ENCODE measurements at places on chromosomes 6 and 20.

DNA sequence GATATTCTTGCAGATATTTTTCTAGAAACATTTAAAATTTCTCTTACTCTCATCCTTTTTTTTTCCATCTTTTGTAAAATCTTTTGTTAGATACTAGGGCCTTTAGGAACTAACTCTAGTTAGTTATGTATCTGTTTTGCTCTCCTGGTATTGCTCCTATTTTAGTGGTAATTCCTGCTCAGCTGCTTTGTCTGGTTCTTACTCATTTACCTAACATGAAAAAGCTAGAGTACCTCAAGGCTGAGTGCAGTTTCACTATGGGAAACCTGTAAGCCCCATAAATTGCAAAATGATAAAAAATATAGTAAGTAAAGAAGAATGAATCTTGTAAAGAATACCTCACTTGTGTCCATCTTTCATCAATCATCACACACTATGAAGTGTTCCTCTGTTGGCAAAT, 1602.0 kb downstream of the GRIK2 start:
- no peak for DNase-seq

DNA sequence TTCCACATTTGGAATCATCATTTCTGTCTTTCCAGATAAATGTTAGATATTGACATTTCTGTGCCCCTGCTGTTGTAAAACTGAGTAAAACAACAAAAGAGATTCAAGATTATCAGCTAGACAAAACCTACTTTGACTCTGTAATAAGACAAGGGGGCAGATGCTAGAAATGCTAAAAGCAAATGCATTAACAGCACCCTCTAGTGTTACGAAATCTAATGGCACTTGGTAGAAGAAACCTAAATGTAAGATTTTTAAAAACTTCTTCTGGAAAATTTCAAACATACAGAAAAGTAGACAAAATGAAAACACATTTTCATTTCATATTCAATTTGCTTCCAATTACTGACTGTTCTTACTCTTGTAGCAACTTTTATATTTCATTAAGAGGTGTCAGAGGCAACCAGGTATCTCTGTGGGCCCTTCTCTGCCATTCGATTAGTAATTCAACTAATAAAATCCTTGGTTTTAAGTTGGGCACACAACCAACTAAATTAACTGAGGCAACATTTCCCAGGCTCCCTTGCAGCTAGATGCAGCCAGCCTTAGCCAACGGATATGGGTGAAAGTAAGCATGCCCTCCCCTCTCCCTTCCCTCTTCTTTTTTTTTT, 45.0 kb downstream of the SLC23A2 start:
- peak; percentile 69 for DNase-seq

- DNase-seq: no peak
Observed at GRCh38 chr6:938271-938905, 245.4 kb upstream of the EXOC2 start.

- DNase-seq: no peak
Observed at GRCh38 chr6:63814459-63814858, 178.9 kb downstream of the PHF3 start.

- DNase-seq: no peak
Observed at GRCh38 chr20:13139459-13140150, 81.5 kb upstream of the ISM1 start.

- DNase-seq: no peak
Observed at GRCh38 chr6:142953373-142954273, 8.6 kb upstream of the HIVEP2 start.

DNA sequence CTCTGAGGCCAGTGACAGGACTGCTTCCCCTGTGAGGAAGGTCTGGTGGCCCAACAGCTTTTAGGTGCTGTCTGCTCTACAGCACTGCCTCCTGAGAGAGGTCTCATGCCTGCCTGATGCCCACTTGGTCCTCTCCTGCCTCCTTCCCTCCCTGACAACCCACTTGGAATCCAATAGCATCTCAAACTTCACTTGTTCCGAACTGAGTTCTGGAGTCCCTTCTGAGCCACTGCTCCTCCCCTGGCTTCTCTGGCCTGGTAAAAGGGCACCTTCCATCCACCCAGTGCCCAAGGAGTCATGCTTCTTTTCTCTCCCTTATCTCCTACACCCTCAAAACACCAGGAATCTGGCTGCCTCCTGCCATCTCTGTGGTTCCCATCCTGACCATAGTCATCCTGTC, 1.9 kb downstream of the MAVS start:
- DNase-seq: no peak

DNA sequence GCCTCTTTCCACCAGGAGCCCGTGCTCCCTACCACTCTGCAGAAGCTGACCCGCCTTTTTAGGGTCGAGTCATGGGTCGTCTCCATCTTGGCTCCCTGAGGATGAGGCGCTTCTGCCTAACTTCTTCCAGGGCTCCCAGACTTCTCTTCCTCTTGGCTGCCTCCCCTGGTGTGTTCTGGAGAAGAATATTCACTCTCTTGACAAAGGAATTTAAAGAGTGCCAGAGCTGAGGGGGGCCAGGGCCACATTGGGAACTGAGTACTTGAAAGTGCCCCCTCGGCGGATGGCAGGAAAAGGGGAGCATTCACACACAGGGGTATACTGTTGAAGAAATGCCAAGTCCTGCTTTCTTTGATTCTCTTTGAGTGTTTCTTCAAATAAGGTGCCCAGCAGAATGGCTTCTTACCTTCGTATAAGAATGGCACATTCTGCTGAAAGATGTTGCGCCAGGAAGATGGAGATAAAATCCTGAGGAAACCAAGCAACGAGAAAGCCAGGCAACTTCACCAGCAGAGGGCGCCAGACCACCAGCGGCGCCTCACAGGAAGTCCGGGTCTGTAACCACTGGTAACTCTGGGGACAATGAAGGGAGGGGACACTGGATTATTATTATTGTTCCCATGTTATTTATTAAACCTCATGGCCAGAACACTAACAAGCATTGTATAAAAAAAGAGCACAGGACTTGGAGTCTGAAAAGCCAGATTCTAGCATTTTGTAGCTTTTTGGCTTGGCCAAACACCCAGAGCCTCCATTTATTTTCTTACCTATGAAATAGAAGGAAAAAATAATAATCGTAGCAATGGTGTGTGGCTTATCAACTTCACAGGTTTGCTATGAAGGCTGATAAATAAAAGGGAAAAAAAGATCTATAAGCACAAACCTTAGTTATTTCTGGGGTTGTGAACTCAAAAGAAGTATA, 176.7 kb downstream of the HACE1 start:
- DNase-seq: peak; percentile 53

DNA sequence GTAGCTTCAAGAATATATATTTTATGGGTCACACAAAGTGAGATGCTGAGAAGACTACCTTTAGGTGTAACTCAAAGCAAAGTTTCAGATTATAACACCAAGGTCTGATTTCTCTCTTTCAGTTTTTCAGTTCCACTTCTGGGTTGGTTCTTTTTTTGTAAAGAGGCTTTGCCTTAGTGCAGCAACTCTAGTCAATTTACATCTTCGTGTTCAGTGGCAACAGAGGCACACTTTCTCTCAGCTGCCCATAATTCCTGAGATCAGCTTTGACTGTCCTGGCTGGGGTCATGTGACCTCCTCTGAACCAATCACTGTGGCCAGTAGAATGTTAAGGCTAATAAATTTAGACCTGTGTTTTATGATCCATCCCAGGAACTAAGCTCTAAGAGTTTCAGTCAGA, 120.2 kb downstream of the TINAG start:
- DNase-seq: no peak

DNA sequence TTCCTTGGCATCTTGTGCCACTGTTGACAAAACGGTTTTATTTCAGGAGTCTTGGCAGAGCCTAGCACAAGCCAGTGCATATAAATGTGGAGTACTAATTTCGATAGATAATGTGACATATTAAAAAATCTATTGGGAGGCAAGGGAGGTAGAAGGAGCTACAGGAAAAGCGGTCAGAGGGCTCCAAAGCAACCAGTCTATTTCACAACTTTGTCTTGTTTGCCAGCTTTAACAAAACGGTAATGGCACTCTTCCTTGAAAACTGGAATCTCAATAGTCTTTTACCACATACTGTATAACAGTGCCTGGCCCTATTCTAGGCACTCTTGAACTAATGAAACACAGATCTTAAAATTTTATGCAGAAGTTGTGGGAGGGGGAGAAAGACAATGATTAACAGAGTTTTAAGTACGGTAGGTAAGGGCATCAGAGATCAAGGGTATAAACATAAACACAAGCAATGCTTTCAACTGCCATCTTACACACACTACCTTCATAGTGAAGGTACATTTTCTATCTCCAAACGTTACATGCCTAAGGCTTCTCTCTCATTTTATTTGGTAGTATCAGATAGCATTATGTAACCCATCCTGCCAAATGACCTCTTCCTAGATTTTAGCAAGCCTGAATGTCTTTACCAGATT, 33.5 kb upstream of the SYNCRIP start:
- no peak for DNase-seq

DNA sequence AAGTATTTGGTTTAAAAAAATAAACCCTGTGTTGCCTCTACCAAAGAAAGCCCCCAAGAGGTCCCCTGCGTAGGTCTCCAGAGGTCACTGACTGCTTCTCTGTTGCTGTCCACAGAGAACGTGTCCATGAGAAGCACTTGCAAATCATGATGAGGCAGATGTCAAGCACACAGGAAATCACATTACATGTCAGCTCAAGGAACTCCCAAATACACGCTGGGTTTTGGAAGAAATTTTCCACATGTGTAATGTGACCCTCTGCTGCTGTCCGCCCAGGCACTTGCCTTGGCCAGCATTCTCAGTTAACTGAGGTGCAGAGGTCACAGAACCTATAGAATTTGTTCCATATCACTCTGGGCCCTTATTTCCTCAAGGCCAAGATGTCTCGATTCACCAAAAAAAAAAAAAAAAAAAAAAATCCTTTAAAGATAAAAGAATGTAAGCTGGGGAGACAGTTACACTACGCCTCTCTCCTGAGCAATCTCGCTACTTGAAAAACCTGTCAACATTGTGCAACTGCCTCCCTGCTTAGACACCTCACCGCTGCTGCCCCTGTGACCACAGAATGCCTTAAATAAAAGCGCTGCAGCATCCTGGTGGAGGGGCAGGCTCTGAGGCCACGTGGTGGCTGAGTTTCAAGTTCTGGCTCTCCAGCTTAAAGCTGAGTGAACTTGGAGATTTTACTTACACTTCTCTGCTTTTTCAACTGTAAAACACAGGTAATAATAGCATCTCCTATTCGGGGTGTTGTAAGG, 42.3 kb downstream of the SLC22A23 start:
- no peak for DNase-seq

GRCh38 chr20:37983286-37983685, 50.0 kb downstream of the TTI1 start:
- no peak for DNase-seq

DNA sequence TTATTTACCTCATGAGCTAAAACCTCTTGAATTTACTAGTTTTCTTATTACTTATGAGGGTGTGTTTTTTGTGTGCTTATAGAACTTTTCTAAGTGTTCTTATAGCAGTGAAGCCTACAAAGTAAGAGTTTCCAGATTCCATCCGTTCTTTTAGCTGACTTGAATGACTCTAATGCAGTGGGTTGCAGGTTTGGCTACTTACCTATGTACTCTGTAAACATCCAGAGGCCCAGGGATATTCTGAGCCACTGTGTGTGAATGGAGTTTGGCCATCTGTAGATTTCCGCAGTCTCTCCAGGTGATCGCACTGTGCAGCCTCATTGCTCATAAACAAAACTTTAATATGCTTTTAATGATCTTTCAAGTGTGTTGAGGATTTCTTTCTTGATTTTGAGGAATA, 157.8 kb downstream of the MYO6 start:
- no peak for DNase-seq

- DNase-seq: no peak
Observed at GRCh38 chr20:31605902-31606803, 1.1 kb downstream of the ID1 start.

DNA sequence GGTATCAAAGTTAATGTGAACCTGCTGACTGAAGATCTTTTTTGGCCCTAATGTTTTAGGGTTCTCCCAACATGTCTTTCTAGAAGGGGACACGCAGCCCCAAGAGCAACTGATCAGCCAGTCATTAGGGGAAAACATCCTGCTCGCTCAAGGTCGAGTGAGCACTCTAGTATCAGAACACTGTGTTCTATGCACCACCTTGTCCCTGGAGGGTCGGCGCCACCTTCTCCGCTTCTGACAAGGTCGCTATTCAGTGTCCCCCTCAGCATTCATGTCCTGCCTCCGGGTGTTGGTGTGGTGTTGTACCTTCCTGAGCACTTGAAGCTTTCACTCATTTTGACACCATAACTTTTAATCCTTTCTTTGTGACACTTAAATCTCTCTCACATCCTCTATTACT, 331.2 kb upstream of the KCNQ5 start:
- DNase-seq: no peak

DNA sequence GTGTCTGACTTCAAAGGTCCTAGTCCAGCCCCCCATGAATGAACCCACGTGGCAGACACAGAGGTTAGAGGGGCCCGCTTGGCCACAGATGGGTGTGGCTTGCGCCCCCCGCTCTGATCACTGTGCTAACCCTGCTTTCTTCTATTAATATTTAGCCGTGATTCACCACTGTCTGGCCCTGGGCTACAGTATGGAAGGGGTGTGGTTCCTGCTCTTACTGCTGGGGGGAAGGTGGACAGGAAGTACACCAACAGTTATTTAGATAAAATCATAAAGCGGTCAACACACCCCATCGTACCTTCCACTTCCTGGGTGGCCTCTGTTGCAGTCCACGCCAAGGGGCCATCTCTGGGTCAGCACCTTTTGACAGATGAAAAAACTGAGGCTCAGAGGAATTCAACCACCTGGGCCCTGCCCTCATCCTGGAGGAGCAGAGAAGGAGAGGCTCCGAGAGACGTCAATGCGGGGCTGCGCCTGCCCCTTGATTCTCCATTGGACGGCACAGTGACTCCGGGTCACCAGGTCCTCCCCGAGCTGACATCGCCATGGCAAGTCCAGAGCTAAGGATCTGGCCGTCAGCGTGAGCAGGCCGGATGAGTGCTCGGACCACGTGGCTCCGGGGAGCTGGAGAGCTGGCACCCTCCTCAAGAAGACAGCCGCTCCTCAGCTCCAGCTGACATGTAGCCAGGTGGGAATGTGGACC, 206.3 kb downstream of the PREX1 start:
- DNase-seq: peak; percentile 63

DNA sequence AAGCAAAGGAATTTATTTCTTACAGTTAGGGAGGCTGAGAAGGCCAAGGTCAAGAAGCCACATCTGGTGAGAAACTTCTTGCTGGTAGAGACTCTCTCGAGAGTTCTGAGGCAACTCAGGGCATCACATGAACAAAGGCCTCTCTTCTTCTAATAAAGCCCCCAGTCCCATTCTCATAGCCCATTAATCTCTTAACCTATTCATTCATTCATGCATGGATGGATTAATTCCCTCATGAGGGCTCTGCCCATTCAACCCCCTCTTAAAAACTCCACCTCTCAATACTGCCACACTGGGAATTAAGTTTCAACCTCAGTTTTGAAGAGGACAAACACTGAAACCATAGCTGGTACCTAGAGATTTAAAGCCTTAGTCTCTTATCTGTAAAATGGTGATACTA, 217.9 kb upstream of the SPTLC3 start:
- DNase-seq: no peak
